AG04450 (cell line): ENCODE measurements at places on chromosomes 2 and 18.

DNA sequence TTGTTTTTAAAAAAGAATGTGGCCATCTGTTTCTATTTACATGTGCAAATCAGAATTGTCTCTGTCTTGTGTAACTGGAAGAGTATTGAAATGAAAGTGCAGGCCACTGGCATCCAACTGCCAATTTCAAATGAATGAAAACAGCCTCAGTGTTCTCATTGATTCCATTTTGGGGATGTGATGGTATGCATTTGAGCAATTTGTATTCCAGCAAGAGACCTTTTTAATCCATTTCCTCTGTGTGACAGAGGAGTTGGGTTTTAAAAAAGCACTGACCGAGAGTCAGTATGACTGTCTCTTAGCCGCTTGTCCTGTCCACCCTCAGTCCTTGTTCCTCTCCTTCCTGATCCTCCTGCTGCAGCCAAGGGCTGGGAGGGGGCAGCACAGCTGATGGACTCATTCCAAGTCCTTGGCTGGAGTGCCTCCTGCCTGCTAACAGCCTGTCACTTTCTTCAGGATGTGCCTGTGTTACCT, 50.0 kb downstream of the ASAP2 start:
- no peak for DNase-seq

DNA sequence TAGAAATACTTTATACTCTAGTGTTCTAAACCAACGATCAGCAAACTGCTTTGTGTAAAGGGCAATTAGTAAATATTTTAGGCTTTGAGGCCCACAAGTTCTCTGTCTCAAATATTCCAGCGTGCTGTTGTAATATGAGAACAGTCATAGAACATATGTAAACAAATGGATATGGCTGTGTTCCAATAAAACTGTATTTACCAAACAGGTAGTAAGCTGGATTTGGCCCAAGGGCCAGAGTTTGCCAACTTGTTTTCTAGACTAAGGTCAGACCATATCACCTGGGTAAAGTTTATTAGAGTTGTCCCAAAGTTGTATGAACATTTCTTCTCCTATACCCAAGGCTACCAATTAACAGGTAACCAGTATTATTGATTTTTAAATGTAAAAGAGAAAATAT, 303.2 kb upstream of the MC4R start:
- DNase-seq, result no peak

GRCh38 chr2:147463881-147464520, 380.8 kb upstream of the ACVR2A start:
- no peak for DNase-seq

GRCh38 chr2:85114586-85115330, 18.4 kb upstream of the TCF7L1 start:
- no peak for DNase-seq

DNA sequence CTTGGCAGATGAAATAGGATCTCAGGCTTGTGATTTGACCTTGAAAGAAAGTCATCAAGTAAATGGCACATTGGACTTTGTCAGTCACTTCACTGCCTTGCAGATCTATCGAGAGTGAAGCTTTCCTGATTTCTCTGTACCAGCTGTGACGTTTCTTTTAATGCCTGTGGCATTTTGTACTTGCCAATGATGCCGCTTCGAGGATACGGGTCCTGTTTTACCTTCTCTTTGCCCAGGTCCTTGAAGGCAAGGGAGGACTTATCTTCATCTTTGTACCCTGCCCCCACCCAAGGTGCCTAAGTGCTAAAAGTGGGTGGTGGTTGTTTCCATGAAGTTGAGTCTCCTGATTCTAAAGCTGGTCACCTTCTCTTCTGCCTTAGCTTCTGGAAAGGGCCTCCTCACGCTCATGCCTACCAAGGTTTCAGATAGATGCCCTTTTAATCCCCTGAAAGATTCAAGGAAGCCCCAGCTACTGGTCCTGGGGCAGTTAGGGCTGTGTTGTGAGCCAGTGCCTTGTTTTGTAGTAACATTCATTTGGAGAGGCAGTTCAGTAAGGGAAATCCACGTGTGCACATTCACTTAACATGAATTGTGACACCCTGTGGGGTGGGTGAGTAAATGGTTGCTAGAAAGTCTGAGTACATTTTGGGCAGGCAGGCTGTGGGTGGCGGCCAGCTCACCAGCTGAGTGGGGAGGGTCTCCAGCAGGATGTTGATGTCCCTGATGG, 6.1 kb downstream of the LBH start:
- no peak for DNase-seq

GRCh38 chr18:34153711-34154110, 71.0 kb downstream of the NOL4 start:
- no peak for DNase-seq

GRCh38 chr2:96131152-96131812, 7.0 kb downstream of the ASTL start:
- DNase-seq, result no peak

DNA sequence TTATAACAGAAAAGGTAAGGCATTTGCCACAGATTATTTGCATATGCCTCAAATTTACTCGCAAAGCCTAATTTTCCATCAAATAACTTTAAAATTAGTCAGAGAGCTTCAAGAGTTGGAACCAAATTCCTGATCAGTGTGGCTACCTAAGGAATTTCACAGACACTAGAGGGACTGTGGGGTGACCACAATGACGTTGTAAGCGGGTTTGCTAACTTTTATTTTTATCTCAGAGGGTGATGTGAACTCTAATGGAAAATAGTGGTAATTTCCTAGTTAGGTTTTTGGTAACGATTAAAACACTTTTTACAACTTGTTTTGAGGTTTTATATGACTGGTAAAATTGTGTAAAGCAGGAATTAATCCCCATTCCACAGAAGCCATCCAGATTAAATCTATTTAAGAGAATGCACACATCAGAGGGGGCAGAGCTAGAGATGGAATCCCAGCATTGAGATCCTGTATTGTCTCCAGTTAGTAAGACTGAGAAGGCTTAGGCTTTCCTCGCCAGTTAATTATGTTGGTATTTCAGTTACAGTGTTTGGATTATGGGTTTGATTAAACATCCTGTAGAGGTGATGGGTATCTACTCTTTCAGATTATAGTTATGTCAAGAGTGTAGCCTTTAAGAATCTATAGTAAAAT, 129.0 kb downstream of the GPD2 start:
- peak; percentile 27 for DNase-seq

DNA sequence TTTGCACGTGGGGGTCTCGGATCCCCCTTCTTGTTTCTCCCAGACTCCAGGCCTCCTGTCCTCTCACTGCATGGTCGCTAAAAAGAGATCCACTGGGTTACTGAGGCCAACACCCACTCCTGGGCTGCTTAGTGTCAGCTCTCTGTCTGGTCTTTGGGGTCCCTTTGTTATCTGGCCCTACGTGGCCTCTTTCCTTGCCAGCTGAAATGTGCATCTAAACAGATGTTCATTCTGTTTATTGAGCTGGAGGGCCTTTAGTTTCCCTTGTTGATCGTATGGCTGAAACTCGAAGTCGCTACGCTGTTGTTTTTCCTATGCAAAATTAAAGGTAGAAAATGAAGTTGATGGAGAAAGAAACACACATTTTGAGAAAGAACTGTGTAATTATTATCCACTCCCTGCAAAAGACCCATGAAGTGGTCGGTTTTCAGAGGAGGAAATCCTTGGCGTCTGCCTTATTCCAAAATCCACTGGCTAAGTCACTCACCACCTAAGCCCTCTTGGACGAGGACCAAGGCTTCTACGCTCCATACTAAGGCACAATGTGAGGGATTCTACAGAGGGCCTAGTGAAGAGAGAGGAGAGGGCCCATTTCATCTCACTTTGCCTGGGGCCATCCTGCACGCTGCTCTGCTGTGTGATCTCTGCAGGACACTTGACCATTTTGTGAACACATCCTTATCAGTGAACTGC, 105.3 kb downstream of the GLI2 start:
- DNase-seq, result no peak

DNA sequence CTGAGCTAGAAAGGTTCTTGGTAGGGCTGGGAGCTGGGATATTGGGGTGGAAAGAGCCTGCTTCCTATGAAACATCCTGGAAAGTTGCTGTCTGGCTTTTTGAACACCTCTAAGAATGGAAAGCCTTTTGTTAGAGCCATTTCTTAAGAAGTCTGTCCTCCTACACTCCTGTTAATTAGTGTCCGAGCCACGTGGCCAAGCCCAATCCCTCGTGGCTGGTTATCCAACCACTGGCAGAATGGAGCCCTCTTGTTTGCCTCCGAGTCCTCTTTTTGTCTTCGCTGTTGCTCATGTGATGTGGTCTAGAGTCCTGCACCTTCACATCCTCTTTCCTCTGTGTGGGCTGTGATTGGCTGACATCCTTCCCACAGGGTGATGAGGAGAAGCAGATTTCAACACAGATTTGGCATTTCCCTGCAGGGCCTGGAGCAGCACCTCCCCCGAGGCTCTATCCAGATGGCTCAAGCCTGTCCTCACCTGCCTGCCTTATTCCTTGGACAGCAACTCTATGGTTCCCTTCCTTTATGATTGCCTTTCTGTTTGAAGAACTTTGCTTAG, 8.2 kb upstream of the TOGARAM2 start:
- no peak for DNase-seq

- DNase-seq, result no peak
Measured at GRCh38 chr2:74843899-74844298, 10.0 kb downstream of the HK2 start.

DNA sequence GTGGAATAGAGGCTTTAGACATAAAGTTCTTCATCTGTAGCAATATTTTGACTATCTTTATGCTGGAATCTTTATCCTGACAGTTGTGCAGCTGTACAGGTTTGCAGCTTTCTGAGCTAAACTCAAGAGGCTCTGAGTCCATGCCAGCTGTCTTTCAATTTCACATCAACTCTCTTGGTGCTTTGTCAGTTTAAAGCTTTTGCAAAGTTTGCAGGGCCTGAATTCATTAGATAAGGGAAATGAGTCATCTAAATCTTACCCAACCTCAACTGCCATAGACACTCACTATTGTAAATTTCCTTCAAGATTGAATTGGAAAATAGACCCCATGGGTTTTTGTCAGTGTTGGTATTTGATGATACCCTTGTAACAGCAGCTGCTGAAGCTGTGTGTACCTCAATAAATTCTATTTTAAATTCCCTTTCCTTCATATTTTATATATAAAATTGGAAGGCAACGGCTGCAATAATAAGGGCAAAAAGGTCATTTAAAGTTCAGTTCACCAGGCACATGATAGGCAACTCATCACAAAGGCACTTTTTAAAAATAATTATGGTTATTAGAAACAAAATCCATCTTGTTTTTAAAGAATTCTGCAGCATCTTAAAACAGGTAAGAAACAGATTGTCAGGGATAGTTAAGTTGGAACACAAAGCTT, 169.9 kb upstream of the SLC39A10 start:
- peak; percentile 26 for DNase-seq

DNA sequence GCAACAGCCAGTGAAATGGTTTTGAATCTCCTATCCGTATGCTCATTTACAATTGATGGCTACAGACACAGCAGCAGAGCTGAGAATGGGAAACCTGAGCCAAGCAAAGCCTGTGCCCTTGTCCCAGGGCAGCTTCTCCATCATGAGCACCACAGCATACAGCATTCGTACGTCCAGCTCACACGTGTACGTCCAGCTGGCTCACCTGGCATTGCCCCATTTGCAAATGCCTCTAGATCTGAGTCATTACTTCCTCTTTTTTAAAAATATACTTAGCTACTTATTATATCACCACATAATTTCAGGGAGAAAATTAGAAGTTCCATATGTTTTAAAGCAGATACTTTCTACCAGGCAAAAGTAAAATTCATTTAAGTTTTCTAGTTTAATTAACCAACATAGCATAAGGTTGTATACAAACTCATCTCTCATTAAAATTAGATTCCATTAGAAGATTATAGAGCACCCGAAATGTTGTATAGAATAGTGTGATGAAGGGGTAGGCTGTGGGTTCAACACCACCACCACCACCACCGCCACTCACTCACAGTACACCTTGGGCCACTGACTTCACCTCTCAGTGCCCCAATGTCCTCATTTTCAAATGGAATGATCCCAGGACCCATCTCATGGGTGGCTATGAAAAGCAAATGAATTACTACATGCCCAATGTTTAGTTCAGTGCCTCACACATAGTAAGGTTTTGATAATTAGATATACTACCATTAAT, 31.4 kb upstream of the TMEM177 start:
- no peak for DNase-seq

DNA sequence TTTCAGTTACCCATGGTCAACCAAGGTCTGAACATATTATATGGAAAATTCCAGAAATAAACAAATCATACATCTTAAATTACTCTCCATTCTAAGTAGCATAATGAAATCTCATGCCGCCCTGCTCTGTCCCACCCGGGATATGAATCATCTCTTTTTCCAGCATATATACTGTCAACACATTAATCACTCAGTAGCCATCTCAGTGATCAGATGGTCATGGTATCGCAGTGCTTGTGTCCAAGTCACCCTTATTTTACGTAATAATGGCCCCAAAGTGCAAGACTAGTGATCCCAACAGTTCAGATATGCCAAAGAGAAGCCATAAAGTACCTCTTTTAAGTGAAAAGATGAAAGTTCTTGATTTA, 43.8 kb downstream of the OSBPL6 start:
- DNase-seq, result no peak

DNA sequence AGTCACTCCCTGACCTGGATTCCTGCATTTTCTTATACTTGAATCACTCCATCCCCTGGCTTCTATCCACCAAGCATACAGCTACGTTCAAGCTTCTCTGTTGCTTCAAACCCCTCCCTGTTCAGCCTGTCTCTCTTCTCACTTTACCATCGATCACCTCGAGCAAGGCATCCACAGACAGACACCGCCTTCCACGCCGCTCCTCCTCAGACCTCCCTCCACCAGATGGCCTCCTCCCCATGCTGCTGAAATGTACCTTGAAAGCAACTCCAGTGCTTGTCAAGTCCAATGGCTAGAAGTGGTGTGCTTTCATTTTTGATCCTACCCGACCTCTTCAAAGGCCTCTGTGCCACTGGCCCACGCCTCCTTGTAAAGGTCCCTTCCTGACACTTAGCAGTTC, 131.3 kb upstream of the ACAA2 start:
- no peak for DNase-seq

GRCh38 chr18:3266062-3266608, 4.2 kb downstream of the MYL12B start:
- no peak for DNase-seq

- no peak for DNase-seq
Measured at GRCh38 chr2:70091364-70091763, 4.1 kb downstream of the PCBP1 start.

GRCh38 chr2:168348076-168348475, 100.7 kb upstream of the STK39 start:
- DNase-seq, result peak; percentile 8

- peak; percentile 78 for DNase-seq
Measured at GRCh38 chr2:73856214-73856613, 27.5 kb downstream of the STAMBP start.

- no peak for DNase-seq
Measured at GRCh38 chr2:163554864-163555263, 180.9 kb downstream of the FIGN start.

GRCh38 chr2:63497576-63497975, 90.7 kb downstream of the WDPCP start:
- no peak for DNase-seq

DNA sequence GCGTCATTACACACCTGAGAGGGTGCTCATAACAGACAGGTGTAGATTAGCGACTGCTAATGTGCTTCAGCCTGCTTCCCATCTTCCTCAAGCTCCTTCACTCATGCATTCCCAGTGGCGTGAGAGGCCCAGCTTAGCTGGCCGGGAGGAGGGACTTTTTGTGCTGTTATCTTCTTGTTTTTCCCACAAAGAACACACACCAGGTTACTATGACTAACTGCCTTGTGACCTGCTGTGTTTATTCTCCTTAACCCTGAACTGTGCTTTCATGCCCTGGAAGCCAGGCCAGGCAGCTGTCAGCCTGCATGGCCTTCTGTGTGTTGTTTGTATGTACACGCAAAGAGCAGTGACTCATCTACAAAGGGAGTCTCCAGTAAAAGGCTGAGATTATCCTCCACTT, 143.8 kb downstream of the PIEZO2 start:
- DNase-seq, result peak; percentile 90
